ENCODE measurements at places on chromosomes 5 and 9.

GRCh38 chr9:33170464-33171415, 3.6 kb upstream of the B4GALT1 start:
- no peak for DNase-seq

DNA sequence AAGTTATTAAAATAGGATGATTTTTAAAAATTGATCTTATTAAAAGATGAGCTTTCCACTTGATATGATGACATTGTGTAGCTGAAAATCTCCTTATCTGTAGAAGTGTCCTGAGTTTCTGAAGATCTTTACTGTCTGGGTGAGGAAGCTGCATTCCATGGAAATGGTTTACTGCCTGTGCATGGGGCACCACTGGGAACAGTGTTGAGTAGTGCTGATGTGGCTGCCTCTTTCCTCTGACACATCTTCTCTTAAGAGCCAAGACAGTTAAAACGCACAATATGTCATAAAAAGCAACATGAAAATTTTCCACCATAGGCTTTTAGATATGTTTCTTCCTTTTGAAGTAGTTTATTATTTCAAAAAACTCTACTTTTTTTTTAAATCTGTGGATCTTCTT, 24.6 kb downstream of the SECISBP2 start:
- no peak for DNase-seq

DNA sequence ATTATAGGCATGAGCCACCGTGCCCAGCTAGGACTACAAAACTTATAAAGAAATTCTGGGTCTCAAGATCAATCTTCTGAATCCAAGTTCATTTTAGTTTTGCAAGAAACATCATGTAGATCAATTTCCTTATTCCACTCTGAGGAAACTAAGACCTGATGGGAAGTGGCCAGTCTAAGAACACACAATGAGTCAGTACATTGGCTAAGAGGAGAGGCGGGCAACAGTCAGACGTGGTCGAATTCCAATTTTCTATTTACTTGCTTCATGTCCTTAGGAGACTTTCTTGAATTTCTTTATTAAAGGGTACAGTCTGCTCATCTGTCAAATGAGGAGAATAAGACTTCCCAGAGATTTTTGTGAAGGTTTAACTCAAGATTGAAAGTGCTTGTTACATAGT, 432.1 kb upstream of the BRINP1 start:
- no peak for DNase-seq

- DNase-seq = no peak
Measured at GRCh38 chr5:30878746-30879145, 314.7 kb upstream of the CDH6 start.

DNA sequence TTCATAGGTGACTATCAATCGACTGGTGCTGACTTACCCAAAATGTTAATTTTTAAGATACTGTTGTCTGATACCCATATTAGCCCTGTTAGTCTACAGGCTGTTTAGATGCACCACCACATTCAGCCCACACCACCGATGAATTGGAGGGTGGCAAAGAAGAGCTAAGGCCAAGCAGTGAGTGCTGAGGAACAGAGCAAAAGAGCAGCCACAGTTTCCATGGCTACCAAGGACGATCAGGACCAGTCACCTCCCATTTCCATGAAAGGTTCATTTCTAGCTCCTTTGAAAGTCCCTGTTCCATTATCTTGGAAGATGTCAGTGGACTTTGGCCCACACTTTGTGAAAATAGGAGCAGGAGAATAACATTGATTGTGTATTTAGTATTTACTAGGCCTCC, 362.9 kb downstream of the TRIM32 start:
- DNase-seq = no peak

GRCh38 chr9:15352306-15352705, 45.3 kb upstream of the TTC39B start:
- no peak for DNase-seq

- DNase-seq = no peak
Measured at GRCh38 chr9:100584951-100585350, 7.1 kb downstream of the CAVIN4 start.
